ENCODE measurements at places on chromosomes 7 and 10.

GRCh38 chr7:66740302-66740979, at the start of gene RABGEF1:
Gene RABGEF1, plus strand, starts transcription at chr7:66740733. Its CDS starts 31,167 bp downstream, at chr7:66771900.
- DNase-seq, result peak; percentile 96

DNA sequence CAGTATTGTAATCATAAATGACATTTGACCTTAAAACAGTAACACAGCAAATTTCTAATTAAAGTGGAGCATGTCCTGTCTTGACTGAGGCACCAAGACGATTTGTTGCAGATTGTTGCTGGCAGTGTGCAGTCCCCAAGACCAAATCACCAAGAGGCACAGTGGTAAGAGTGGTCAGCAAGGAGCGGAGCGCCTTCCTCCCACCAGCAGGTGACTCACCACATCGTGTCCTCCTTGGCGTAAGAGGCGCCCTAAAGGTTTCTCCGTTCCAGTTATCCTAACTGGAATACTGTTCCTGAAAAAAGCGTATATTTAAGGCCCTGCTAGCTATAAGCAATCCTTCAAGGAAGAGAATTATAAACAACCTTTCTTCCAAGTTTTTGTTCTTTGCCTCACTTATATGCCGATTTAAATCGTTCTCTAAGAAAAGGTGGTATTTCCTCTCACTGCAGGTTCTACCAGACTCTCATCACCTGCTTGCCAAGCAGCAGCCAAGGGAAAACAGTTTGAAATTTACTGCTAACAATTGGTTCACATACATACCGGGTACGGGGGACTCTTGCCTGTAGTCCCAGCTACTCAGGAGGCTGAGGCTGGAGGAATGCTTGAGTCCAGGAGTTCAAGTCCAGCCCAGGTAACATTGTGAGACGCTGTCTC, 10.7 kb upstream of the REPIN1 start:
- DNase-seq, result no peak

GRCh38 chr10:2984682-2985081, 82.7 kb upstream of the PFKP start:
- DNase-seq, result no peak

- DNase-seq, result no peak
Measured at GRCh38 chr7:65448816-65449504, 75.3 kb downstream of the ZNF92 start.

DNA sequence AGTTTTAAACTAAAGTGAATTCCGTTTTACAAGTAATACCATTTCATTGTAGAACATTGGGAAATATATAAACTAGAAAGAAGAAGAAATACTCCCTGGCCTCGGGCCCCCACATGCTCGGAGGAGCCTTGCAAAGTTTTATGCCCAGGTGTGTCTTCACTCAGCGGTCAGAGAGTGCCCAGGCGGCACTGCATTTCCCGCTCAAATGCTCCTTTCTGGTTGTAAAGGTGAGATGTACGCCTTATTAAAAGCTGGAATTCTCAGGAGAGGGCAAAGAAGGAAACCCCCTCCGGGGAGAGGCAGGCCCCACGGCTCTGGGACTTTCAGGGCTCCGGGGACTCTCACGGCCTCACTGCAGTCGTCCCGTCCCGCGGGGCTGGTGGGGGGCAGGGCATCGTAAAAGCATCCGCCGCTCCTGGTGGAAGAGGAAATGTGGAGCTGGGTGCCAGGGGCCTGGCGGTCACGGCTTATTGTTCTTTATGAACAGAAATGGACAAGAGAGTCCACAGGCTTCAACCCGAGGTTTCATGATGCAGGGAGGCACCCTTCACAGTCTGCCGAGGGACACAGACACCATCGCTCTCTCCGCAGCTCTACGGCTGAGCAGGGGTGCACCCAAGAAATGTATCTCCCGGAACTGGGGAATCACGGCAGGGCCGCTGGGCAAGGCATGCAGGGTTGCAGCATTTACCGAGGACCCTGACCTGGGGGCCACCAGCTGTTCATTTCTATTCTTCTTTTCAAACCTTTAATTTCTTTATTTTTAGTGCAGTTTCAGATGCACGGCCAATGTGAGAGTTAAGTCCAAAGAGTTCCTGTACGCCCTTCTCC, 47.7 kb upstream of the INPP5A start:
- no peak for DNase-seq

All from globus pallidus (tissue), 1 donor.